ENCODE measurements at places on chromosomes 16 and 17.

DNA sequence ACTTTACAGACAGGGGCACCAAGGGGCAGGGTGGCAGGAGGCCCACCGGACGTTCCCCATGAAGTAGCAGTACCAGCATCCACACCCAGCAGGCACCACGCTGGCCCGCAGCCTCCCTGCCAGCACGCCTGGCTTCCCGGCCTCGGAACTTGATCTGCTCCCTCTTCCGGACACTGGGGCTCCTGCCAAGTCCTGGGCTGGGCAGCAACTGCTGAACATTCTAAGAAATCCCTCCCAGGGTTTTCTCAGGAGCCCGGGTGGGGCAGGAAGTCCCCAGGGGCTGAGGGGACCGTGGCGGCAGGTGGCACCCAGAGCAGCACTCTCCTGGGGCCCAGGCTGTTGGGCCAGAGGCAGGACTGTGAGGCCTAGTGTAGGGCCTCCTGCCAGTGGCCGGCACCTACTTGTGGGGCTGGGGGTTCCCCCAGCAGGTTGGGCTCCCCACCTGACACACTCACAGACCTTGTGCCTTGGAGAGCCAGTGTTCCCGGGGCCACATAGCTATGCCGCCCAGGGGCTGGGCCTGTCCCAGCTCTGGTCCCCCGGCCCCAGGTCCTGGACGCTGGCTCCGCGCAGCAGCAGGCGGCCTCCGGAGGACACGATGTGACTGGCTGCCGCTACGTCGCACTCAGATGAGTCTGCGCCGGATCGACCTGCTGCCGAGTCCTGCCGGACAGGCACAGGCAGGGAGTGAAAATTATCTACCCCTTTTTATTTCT lies 86.2 kb upstream of the CBX4 start:
- DNase-seq: no peak

- peak; percentile 36 for DNase-seq
Observed at GRCh38 chr16:81625544-81626153, 153.4 kb upstream of the PLCG2 start.

DNA sequence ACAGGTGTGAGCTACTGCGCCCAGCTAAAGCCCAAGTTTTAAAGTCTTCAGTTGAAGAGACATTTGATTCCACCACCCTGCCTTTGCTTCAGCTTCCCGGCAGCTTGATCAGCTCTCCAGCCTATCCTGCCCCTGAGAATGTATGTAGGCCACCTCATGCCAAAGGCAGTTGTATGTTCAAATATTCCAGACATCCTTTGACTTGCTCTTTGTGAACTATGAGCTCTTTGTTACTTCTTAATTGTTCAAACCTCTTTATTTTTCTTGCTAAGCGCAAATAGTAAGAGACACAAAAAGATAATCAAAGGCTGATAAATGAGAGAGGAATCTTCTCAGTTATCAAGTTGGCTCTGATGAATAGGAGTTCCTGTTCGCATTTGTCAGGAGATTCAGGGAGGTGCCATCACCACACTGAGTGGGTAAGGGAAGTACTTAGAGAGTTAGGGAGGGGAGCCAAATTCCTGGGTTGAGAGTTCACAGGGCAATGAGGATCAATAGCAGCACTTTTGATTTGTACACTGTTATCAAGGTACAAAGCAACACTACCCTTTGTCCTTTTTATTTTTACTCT lies 32.0 kb upstream of the SUPT4H1 start:
- DNase-seq: no peak

DNA sequence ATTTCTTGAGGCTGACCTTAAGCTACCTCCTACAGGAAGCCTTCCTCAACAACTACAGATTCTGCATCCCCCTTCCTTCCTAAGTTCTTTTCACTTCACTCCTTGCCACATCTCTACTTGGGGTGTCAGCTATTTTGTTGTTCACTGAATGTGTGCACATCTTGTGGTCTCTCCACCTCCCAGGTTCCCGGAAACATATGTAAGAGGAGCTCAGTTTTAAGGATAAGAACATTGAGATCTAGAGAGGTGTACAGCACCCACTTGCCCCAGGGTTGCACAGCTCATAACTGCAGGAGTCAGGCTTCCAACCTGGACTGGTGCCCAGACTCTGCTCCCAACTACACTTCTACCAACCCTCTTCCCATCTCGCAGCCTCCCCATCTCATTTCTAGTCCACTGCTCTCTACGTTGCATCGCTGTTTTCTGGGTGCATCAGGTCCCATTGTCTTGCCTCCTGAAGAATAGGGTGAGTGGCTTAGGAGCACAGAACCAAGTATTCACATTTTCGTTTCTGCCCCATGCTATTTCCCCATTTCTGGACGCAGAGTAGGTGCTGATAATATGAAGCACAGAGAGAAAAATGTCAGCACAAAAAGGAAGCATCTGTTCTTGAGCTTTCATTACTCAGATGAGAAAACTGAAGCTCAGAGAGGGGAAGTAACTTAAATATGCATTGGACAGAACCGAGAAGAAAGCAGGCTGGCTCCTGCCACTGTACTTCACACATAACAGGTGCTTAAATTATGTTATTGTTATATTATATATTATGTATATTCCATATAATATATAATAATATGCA lies 292.0 kb upstream of the CCL2 start:
- DNase-seq: no peak

GRCh38 chr16:68592466-68593337 lies 52.4 kb upstream of the CDH3 start:
- DNase-seq: peak; percentile 8

- DNase-seq: peak; percentile 34
Observed at GRCh38 chr16:85308611-85309540, 196.6 kb upstream of the CIBAR2 start.

- DNase-seq: peak; percentile 67
Observed at GRCh38 chr17:81513753-81514488, 1.3 kb upstream of the ACTG1 start.

GRCh38 chr17:47741109-47741792 lies 8.2 kb downstream of the TBX21 start:
- peak; percentile 38 for DNase-seq

GRCh38 chr16:66668777-66669444 lies 27.6 kb downstream of the CMTM4 start:
- DNase-seq: no peak

- DNase-seq: no peak
Observed at GRCh38 chr16:65665586-65665985, 543.7 kb upstream of the CDH11 start.

- no peak for DNase-seq
Observed at GRCh38 chr17:80358861-80359260, 56.1 kb upstream of the ENDOV start.

DNA sequence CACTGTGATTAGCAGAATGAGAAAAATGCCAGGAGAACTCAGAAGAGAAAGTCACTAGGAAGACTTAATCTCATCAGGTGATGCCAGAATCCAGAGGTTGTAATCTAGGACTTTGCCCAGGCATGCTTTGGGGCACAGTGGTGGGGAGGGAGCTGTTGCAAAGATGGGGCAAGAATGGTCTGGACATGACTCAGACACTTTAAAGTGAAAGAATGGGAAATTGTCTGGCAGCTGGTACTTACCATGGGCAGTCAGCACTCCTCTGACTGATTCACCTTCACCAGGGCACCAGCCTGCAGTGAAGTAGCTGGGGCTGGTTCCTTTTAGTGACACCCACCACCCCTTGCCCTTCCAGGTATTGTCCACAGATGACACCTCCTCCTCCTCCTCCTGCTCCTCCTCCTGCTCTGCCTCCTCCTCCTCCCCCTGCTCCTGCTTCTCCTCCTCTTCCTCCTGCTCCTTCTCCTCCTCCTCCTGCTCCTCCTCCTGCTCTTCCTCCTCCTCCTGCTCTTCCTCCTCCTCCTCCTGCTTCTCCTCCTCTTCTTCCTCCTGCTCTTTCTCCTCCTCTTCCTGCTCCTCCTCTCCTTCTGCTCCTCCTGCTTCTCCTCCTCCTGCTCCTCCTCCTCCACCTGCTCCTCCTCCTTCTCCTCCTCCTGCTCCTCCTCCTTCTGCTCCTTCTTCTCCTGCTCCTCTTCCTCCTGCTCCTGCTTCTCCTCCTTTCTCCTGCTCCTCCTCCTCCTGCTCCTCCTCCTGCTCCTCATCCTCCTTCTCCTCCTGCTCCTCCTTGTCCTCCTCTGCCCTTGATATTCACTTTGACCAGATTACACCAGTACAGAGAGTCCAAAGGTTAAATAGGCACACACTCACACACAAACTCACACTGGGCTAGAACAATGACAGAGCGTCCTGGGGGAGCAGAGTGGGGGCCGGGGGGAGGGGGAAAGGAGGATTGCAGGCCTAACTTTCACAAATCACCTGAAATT lies at the start of gene CHD9NB:
TSS of gene CHD9NB (minus strand) at position 379 of the 983 bp plus-strand sequence. CDS start 8,739 bp downstream, outside the sequence.
- peak; percentile 42 for DNase-seq

- DNase-seq: no peak
Observed at GRCh38 chr16:69326172-69326873, 4.1 kb downstream of the PDF start.

- DNase-seq: no peak
Observed at GRCh38 chr16:11242658-11243057, 13.3 kb downstream of the SOCS1 start.

- no peak for DNase-seq
Observed at GRCh38 chr17:59752446-59752845, 45.0 kb downstream of the VMP1 start.

DNA sequence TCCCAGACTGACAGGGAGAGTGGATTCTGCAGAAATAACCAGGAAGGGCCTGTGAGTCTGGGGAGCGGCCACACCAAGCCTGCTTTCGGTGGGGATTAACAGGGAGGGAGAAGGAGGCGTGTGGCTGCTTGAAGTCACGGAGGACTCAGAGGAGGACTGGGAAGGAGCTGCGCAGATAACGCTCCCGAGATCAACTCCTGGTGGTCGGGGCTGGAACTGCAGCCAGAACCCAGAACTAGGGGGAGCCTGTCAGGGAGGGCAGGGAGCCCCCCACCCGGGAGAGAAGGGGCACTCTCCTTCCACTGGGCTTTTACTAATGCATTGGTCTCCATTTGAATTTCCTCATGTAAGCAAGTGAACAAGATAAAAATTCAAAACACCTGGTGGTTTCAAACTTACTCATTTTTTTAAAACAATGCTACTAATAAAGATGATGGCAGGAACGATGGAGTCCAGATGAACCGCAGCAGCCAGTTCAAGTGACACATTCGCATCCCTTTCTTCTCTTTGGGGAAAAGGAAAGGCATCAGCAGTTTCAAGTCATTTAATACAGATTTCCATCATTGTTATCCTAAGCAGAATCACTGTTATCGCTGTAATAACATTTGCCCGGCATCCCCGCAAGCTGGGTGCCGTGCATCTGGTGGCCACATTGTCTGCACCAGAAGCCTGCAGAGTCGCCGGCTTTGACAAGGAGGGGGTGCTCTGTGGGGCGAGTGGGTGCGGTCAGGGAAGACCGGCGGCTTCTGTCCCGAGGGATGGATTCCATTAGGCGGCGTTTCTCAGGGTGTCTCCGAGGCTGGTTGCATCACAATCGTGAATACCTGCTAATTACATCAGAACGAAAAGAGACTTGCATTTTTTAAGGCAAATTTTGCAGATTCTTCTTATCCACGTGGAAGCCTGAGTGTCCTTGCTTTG lies 183.0 kb downstream of the FOXL1 start:
- DNase-seq: peak; percentile 63

DNA sequence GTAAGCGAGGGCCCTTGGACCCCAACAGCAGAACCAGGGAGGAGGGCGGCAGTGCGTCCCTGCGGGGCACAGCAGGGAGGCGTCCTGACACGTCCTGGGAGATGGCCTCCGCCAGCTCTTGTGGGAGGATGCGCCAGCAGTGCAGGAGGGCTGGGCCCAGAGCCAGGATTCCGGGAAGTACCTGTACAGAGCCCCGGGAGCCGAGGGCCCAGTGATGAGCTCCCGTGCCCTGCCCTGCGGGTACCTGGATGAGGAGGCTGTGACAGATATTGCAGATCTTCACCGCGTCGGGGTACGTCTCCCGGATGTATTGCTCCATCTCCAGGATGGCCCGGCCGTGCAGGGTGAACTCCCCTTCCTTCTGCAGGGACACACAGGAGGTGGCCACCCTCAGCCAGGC lies 23.1 kb downstream of the KDM8 start:
- DNase-seq: no peak

- DNase-seq: peak; percentile 98
Observed at GRCh38 chr16:67833415-67834241, 8.5 kb upstream of the THAP11 start.

- DNase-seq: no peak
Observed at GRCh38 chr17:73972056-73972455, 231.4 kb upstream of the RPL38 start.

- no peak for DNase-seq
Observed at GRCh38 chr16:85164838-85165516, 52.7 kb upstream of the CIBAR2 start.

GRCh38 chr17:73609758-73610157 lies 34.5 kb downstream of the SDK2 start:
- no peak for DNase-seq

- no peak for DNase-seq
Observed at GRCh38 chr17:44043272-44043696, 23.2 kb downstream of the LSM12 start.

- no peak for DNase-seq
Observed at GRCh38 chr17:179066-179432, 2.4 kb downstream of the DOC2B start.

GRCh38 chr17:81522491-81523401 lies 5.4 kb upstream of the FSCN2 start:
- DNase-seq: no peak

GRCh38 chr16:87806261-87806640 lies 40.5 kb upstream of the KLHDC4 start:
- DNase-seq: peak; percentile 77

DNA sequence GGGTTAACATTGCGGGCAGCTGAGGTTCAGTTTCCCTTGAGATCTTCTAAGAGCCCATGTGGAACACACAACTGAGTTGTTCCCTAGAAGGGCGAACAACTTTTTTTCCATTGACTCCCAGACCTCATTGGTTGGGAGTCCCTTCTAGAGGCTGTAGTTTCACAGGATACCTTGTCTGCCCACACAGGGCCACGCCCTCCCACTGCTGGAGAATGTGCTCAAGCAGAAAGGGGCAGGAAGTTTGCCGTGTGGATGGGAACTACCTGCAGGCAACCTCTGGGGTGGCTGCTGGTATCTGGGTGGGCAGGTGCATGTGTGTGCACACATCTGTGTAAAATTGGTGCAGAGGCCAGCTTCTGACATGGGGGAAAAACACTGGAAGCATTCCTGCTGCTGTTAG lies 178.8 kb upstream of the PSMD7 start:
- no peak for DNase-seq

- no peak for DNase-seq
Observed at GRCh38 chr17:73465130-73465952, 153.5 kb upstream of the CDC42EP4 start.

GRCh38 chr17:41556306-41556705 lies 15.6 kb downstream of the KRT9 start:
- no peak for DNase-seq

DNA sequence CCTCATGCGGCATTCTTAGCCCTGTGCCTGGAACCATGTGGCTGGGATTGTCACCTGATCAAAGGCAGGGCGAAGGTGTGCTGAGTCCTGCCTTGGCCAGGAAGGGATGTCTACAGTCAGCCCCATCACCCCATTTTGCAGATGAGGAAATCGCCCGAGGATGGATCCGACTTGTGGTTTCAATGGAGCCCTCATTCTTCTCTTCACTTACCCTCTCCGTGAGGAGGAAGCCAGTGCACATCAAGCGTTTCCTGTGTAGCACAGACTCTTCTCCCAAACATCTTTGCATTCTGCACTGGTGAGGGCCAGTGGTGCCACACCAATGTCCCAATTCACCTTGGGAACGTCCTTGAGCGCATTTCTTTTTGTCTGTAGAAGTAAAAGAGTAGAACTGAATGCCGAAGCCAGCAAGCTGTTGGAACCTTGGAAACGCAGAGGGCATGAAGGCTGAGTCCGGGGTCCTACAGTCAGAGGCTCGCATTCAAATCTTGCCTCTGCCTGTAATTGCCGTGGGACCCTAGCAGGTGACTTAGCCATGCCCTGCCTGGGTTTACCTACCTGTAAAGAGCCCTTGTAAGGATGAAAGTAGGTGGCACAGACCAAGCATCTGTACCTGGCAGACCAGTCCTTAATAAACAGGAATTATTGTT lies 85.4 kb downstream of the IRF8 start:
- DNase-seq: no peak

Data from activated CD8-positive, alpha-beta T cell treated with anti-CD3 and anti-CD28 coated beads for 36 hours (primary cell).